ENCODE measurements at places on chromosomes 13 and 19.

DNA sequence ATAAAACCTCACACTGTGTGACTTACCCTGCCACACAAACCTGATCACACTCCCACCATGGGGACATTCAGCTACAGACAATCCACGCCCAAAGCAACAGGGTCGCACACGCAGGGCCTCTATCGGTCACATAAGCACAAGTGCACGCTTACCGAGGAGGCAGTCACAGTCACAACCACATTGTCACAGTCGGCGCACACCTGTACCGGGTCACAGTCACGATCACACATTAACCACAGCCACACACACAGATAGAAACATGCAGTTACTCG lies 579 bp downstream of the ZNF566 start:
- DNase-seq, result peak; percentile 83

GRCh38 chr19:39765091-39766076 lies 13.3 kb upstream of the LEUTX start:
- peak; percentile 54 for DNase-seq

GRCh38 chr19:3132971-3133792 lies 2.7 kb upstream of the GNA15 start:
- DNase-seq, result no peak

GRCh38 chr19:51422053-51422448 lies 4.6 kb upstream of the SIGLEC10 start:
- DNase-seq, result peak; percentile 99

DNA sequence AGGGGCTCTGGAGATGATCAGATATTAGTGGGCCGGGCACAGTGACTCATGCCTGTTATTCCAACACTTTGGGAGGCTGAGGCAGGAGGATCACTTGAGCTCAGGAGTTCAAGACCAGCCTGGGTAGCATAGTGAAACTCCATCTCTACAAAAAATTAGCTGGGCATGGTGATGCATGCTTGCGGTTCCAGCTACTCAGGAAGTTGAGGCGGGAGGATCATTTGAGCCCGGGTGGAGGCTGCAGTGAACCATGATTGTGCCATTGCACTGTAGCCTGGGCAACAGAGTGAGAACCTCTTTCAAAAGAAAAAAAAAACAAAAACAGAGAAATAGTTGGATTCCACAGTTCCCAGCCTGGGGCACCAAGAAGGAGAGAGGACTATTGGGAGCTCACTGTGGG lies 17.9 kb upstream of the SHFL start:
- DNase-seq, result no peak

GRCh38 chr13:98083507-98083906 lies 59.4 kb upstream of the FARP1 start:
- no peak for DNase-seq

DNA sequence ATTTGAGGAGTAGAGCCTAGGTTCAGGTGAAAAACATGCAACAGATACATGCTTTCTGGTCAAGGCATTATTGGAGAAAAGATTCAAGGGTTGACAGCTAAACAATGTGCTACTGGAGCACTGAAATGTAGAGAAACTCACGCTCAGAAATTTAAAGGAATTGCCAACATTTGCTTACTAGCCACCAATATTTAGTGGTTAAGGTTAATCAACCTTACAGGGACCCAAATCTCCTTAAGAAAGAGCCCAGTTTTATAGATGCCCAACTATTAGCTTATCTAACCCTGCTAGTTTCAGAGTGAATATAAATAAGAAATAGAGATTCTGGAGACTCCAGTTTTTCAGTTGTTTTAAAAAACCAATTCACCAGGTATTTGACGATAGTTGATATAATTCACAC lies 203.6 kb downstream of the DACH1 start:
- no peak for DNase-seq

DNA sequence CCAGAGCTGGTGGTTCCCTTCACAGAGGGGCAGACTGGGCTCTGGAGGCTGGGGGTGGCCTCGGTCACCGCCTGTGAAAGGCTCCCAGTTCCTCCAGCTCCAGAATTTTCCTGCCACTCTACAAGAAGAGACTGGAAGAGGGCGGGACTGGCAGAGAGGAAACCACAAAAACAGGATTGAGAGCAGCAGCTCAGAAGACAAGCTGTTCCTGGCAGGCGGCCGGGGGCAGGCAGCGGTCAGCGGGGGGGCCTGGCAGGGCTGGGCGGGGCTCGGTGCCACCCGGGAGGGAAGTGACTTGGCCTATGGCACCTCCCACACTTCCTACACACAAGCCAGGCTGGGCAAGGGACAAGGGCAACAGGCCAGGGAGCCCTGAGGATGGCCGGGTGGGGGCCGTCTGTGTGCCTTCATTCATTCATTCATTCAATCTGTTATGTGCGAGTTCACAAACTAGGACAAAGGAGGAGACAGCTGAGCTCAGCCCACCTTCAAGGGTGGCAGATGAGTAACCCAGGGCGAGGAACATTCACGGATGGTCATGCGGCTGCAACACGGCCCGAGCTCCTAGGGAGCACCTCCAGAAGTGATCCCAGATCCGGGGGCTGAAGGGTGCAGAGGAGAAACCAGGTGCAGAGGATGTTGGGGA lies 16.9 kb upstream of the BTBD2 start:
- DNase-seq, result no peak

DNA sequence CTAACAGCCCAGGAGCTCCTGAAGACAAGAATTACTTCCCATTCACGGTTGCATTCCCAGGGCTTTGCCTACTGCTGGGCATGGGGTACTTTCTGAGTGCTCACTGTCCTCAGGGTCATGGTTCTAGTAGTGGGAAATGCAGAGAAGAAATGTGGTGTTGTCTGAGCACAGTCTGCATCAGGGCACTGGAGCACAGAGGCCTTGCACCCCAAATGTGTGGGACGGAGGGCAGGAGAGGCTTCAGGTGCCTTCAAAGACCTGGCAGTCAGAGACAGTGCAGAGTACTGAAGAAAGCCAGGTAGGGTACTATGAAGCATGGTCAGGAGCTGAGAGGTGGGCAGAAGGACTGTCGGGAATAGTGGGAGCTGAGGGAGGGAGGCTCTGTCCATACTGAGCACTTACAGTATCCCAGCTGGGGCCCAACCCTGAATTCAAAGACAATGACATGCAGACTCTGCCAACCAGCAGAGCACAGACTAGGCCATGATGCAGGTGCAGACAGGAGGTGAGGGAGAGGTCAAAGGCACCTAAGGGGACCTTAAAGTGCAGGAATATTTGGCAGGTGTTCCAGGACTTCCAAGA lies 144.4 kb downstream of the USP12 start:
- no peak for DNase-seq

DNA sequence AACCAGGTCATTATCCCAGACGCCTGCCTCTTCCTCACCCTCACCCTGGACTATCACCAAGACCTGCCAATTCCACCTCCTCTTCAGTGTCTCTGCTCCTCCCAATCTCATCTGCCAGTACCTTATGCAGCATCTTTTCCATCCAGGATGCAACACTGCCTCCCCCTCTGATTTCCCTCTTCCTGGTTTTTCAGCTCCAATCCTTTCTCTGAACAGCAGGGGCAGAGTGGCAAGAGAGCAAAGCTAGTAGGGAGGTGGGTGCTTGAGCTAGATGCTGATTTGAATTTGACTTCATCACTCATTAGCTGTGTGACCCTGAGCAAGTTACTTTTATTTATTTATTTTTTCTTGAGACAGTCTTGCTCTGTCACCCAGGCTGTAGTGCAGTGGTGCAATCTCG lies 25.6 kb upstream of the CABP5 start:
- DNase-seq, result no peak

DNA sequence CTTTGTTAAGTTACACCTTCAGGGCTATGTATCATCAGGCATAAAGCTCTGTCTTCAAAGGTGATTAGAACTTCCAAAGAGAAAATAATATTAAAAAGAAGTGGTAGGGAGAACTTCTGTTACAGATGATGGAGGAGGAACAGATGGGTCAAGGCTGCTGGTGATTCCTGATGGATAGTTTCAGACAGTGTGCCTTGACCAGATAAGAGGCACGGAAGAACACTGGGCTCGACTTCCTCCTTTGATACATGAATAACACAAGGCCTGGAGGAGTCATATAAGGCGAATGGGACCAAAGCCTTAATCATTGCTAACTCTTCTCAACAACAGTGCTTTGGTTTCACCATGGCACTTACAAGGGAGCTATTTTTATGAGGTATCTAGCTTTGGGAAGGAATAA lies 128.1 kb upstream of the RXFP2 start:
- DNase-seq, result no peak

DNA sequence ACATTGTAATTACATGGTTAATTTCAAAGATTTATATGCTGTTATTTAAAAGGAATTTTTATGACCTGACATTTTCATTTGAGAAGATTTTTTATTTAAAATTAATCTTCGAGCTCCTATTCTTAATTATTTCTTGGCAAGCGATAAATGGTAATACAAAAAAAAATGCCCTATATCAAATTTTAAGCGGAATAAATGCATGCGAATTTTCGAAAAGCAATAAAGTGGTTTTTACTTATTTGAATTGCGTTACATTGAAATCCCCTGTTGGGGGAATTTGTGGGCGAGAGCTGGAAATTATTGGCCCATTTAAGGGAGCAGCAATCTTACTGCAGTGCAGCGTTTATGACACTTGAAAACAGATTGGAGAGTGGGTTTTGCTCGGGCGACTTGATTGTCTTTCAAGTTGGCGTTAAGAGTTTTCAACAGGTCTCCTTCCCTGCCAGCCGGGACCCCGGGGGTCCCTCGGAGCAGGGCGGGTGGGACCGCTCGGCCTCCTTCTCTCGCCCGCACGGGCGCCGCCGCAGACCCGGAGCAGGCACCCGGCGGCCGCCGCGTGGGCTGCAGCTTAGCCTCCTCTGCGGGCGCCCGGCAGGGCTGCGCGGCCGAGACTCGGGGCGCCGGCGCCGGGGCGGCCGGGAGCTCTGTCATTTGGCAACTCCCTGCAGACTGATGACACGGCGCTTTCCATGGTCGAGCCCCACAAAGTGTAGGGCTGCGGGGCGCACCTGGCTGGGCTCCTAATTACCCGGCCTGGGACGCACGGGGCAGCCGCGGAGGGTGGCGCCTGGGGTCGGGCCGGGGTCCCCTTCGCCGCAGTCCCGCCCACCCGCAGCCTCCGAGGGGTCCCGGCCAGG lies 255.1 kb upstream of the SOX21 start:
- no peak for DNase-seq

DNA sequence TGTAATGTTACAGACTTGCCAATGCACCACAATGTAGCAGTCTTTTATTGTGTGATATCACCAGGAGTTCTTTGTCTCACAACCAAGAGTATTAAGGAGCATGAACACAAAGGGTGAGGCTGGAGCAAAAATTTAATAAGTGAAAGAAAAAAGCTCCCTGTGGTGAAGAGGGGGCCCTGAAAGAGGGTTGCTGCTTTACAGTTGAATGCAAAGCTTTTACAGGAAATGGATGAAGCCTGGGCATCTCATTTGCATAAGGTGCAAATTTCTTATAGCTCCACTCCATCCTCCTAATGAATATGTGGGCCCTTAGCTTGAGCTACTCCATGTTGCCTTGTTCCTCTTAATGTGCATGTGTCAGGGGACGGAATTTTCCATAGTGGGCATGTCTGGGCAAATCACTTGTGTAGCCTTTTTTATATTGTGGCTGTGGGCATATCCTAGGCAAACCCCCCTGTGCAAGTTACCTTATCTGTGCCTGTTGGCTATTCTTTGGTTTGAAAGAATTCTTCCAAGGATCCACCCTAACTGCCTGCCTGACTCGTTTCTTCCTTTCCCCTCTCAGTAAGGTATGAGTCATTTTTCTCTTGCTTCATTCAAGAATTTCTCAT lies 45.3 kb upstream of the TRPC4 start:
- DNase-seq, result no peak

DNA sequence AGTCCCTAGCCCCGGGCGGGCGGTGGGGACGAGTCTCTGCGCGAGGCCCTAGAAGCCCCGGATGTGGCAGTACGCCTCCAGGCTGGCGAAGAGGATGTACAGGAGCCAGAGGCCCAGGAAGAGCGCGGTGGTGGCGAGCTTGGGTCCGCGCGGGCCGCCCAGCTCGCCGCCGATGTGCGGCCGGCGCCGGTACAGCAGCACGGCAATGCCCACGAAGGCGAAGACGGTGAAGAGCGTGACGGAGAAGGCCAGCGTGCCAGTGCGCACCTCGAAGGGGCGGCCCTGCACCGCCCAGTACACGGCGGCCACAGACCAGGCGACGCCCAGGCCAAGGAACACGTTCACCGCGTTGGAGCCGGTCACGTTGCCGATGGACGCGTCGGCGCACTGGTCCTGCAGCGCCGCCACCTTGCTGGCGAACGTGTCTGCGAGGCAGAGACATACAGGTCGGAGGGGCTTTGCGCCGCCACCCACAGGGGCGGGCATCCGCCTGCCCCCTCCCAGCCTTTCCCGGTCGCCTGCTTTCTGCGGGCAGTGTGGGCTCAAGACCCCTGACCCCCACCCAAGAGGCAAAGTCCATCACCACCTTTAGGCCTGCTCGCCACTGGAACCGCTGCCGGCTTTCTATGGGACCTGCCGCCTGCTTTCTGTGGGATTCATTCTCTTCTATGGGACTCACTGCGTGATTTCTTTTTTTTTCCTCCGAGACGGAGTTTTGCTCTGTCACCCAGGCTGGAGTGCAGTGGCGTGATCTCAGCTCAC lies 10.9 kb upstream of the MEIS3 start:
- no peak for DNase-seq

DNA sequence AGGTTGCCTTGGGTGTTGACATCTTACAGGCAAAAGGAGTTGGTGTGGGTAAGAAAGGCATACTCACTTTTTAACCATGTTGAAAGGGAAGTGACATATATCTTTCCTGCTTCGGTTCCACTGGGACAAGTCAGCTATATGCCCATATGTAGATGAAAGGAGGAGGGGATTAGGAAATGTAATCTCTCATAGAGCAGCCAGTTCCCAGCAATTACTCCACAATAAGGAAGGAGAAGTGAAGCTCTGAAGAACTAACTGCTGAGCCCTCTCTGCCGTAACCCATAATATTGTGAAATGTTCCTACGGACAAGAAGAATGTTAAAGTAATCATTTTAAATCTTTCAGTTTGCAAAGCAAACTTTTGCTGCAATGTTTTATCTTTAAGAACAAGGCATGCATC lies 82.2 kb downstream of the EDNRB start:
- DNase-seq, result no peak

GRCh38 chr13:44802491-44802890 lies 186.8 kb downstream of the NUFIP1 start:
- no peak for DNase-seq

- DNase-seq, result peak; percentile 99
These were observed at the start of gene ZNF823 for GRCh38 chr19:11738746-11739620. Gene ZNF823, minus strand, starts transcription at chr19:11738946. Its CDS starts 127 bp downstream, at chr19:11738819.

- DNase-seq, result no peak
These were observed 328.1 kb downstream of the TBC1D4 start for GRCh38 chr13:75153834-75154233.

- DNase-seq, result peak; percentile 90
These were observed 9.7 kb upstream of the ILF3 start for GRCh38 chr19:10644260-10645007.

- DNase-seq, result no peak
These were observed 59.5 kb downstream of the PCCA start for GRCh38 chr13:100148422-100148821.

DNA sequence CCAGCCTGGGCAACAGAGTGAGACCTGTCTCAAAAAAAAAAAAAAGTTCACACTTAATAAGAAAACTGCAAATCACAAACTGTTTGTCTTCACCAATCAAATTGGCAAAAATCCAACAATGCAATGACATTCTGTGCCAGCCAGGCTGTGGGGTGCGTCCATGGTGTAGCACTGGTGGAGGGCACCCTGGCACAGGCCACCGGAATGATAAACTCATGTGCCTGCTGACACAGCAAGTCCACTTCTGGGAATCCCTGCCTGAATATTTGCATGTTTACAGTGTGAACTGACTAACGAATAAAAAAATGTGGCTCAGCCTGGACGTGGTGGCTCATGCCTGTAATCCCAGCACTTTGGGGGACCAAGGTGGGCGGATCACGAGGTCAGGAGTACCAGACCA lies 1.6 kb upstream of the LRRC25 start:
- no peak for DNase-seq

All from Karpas-422 (cell line).